ENCODE measurements at places on chromosomes 1 and 21.

DNA sequence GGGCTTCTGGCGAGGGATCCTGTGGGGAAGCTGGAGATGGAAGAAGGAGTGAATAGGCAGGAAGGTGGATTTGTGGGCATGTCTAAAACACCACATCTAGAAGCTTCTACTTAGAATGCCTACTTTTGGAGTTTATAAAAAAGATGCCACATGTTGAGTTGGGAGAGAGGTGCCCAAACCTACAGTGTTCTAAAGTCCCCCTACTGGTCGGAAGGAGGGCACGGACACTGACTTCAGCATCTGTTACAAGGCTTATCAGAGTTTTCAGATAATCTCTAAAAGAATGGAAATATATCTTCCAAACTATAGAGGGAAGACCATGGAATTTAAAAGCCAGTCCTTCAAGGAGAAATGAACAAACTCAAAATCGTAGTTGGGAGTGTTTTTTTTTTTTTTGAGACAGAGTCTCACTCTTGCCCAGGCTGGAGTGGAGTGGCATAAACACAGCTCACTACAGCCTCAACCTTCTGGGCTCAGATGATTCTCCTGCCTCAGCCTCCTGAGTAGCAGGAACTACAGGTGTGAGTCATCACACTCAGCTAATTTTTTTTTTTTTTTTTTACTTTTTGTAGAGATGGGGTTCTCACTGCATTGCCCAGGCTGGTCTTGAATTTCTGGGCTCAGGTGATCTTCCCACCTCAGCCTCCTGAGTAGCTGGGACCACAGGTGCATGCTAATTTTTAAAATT lies 14.8 kb downstream of the IBA57 start:
- DNase-seq = no peak

DNA sequence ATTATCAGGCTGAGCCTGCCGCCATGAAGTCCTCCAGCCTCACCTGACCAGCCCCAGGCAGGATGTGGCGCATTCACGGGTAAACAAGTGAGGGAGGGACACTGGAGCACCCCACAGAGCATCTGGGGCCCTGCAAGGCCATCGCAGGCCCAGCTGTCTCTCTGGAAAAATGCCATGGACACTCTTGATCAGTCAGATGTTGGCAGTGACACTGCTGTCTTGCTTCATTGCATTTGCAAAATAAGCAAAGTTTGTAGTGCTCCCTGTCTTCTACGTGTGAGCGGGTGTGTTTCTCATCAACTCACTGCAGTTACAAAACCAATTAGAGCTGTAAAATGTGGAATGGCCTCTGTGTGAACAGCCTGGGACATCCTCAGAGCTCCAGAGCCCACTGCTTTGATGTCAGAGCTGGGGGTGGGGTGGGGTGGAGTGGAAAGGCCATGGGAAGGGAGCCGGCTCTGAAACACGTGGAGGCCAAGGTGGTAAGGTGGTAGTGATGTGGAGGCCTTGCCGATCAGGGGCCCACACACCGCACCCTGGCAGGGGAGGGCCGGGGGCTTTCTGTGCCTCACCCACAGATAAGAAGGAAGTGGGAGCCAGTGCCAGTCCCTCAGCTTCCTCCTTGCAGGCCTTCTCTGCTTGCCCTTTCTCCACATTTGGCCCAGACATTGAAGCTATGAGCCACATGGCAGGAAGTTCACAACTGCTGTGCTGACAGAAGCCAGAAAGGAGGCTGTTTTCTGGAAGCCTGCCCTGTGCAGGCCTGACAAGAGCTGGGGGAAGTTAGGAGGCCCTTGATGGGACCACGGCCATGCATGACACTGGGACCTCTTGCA lies 254.9 kb downstream of the RHOU start:
- peak; percentile 79 for DNase-seq

- DNase-seq = no peak
These were observed 92.2 kb upstream of the TRABD2B start for GRCh38 chr1:48089356-48089891.

DNA sequence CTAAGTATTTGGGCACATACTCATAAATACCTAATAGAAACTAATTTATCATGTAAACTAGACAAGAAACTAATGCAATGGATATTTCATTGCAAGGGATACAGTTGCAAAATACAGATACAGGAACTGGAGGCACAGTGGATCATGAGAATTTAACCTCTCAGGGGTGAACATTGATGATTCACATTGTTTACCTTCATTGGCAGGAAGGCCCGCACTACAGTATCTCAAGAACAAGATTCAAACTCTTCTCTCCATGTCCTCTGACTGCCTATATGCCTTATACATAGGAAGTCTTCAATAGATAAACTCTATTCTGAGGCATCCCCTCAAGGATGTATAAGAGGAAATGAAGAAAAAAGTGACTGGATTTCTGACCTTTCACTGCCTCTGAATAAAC lies 18.4 kb upstream of the PTBP2 start:
- DNase-seq = no peak

Data from upper lobe of left lung (tissue), 6 donors.